Activated CD4-positive, alpha-beta T cell treated with anti-CD3 and anti-CD28 coated beads, Interleukin-2, amount 10 ng/mL, durations not matched to agents 24 days and 14 days (primary cell): ENCODE measurements at places on chromosomes 3 and 15. TPM values are rescaled to one million over a fixed set of nuclear protein-coding genes. Genes with fewer than 3 reads are reported as not detected.

CCDC191 gene
- 0.66 and 1.7 TPM in 2 replicates for total RNA-seq

GTF2E1 gene
- 25.9 and 27.8 TPM in 2 replicates for total RNA-seq

TMEM39A gene
- 44.0 and 52.2 TPM in 2 replicates for total RNA-seq

LIPC gene
- 0.80 and 0.93 TPM in 2 replicates for total RNA-seq

CACNA2D2 gene
- total RNA-seq = 0.23 and 0.62 TPM in 2 replicates

IMPDH2 gene
- 490 and 496 TPM in 2 replicates for total RNA-seq

ADIPOQ gene
- not detected in 2 replicates for total RNA-seq

P2RY14 gene
- total RNA-seq = 2.5 and 3.0 TPM in 2 replicates

MUSTN1 gene
- 0.43 and 0.54 TPM in 2 replicates for total RNA-seq

MKRN3 gene
- total RNA-seq = 1.5 and 2.1 TPM in 2 replicates

TMEM207 gene
- not detected in 2 replicates for total RNA-seq

RASL12 gene
- total RNA-seq = not detected in 2 replicates

SLC28A2 gene
- not detected in 2 replicates for total RNA-seq

ZNF502 gene
- total RNA-seq = 0.47 and 0.82 TPM in 2 replicates

CD200R1L gene
- not detected in 2 replicates for total RNA-seq

C3orf85 gene
- total RNA-seq = not detected in 2 replicates

PPP2R3A gene
- total RNA-seq = 0.28 and 0.49 TPM in 2 replicates

TIMP4 gene
- 0.19 and 0.33 TPM in 2 replicates for total RNA-seq

DCLK3 gene
- total RNA-seq = not detected in 2 replicates

P3H2 gene
- total RNA-seq = not detected in 2 replicates

RCCD1 gene
- total RNA-seq = 28.0 and 32.3 TPM in 2 replicates

CCR5 gene
- total RNA-seq = 1.7 and 2.3 TPM in 2 replicates

NPAP1 gene
- not detected in 2 replicates for total RNA-seq

TUSC7 gene
- not detected in 2 replicates for total RNA-seq

TMEM266 gene
- total RNA-seq = not detected in 2 replicates

NANOGP8 gene
- not detected in 2 replicates for total RNA-seq

EPHA3 gene
- not detected in 2 replicates for total RNA-seq

BNC1 gene
- total RNA-seq = not detected in 2 replicates

SUCLG2 gene
- total RNA-seq = 33.2 and 34.6 TPM in 2 replicates

GPR15 gene
- total RNA-seq = 3.6 and 4.1 TPM in 2 replicates
